ENCODE measurements at places on chromosomes 7 and 10.

GRCh38 chr7:100573691-100574361 is at the start of gene SAP25:
TSS of gene SAP25 (minus strand) at chr7:100573900. CDS start at chr7:100573742, 158 bp downstream.
- no peak for DNase-seq

GRCh38 chr7:100431286-100431735 is 1.7 kb downstream of the MEPCE start:
- no peak for DNase-seq

GRCh38 chr10:48556065-48556464 is 48.8 kb downstream of the ARHGAP22 start:
- no peak for DNase-seq

- DNase-seq = no peak
Measured at GRCh38 chr7:104791080-104791479, 222.9 kb upstream of the KMT2E start.

- no peak for DNase-seq
Measured at GRCh38 chr10:18418541-18419215, 232.7 kb downstream of the NSUN6 start.

DNA sequence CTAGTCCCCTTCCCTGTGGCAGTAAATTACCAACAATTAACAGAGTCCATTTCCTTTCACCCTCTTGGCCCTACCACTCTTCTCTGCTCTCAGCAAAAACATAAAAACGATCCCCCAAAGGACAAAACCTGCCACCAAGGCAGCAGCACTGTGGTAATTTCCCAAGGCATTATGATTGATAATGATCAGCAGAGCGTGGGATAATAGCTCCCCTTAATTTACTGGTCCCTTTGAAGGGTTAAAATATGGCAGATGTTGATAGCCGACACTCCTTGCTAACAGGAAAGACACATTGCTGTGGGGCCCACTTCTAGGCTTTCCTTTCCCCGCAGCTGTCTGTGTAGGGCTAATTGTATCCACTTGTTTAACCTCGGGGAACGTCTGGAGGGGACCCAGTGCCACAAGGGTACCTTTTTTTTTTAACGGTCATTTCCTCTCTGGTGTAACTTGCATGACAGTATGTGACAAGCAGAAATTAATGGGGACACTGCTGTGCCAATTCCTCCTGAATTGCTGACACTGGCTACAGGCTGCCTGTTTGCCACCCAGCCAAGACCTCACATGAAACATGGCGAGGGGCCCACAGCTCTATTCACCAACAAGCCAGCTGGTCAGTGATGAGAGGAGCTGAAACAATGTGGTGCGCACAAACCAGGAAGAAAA is 81.3 kb downstream of the CDK6 start:
- DNase-seq = no peak

GRCh38 chr7:106731646-106732444 is 70.9 kb upstream of the CCDC71L start:
- no peak for DNase-seq

- DNase-seq = no peak
Measured at GRCh38 chr7:240887-241421, 48.6 kb downstream of the FAM20C start.

- DNase-seq = no peak
Measured at GRCh38 chr7:28497009-28497408, 84.7 kb downstream of the CREB5 start.

GRCh38 chr7:22402250-22402649 is 45.3 kb upstream of the RAPGEF5 start:
- DNase-seq = no peak

GRCh38 chr10:127215866-127216265 is 19.5 kb upstream of the INSYN2A start:
- DNase-seq = no peak

GRCh38 chr7:7737674-7738073 is 19.3 kb upstream of the RPA3 start:
- no peak for DNase-seq

GRCh38 chr10:77422491-77423338 is 214.9 kb downstream of the KCNMA1 start:
- no peak for DNase-seq

DNA sequence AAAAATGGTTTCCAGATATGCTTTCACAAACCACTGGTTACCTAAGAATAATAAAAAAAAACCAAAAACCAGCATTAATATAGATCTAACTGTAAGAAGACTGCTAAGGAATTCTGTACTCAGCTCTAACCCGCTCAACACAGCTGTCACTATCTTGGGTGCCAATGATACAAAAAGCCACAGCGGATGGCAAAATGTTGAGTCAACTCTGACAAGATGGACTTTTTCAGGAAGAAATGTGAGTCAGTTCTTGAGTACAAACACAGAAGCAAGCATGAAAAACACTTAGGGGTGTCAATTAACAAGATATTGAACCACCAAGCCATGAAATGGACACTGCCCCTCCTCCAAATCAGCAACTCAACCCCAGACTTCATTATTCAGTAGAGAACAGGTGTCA is 55.0 kb downstream of the CTTNBP2 start:
- no peak for DNase-seq

GRCh38 chr7:3176112-3177000 is 124.7 kb upstream of the SDK1 start:
- no peak for DNase-seq

DNA sequence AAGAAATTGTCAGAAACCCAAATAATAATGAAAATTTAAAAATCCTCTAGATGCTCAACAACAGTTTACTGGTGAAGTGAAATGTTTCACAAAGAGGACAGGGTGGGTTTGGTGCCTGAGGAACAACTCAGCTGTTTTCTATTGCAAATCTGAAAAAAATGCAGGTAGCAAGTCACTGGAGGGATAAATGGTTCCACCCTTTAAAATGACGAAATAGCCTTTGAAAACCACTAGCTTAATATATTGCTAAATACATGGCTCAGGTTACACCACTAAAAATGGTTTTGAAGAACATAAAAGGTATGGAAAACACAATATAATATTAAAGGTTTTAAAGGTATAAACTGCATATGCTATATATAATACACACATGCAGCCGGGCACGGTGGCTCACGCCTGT is 69.5 kb downstream of the LMBR1 start:
- no peak for DNase-seq

DNA sequence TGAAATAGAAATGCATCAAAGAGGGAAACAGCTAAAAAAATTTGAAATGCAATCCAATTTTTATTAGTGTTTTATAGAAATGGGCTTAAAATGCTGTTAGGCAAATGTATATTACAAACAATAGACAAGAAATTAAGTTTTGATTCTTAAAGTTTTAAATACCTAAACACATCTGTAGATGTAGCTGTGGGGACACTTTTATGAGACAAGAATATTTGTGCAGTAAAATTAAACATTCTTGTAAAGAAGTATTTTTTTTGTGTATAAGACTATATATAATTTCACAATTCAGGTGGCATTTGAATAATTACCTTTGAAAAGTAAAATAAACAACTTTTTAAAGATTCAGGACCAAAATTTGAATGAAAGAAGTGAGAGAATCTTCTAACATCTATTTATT is 1015.9 kb downstream of the REEP3 start:
- DNase-seq = no peak

DNA sequence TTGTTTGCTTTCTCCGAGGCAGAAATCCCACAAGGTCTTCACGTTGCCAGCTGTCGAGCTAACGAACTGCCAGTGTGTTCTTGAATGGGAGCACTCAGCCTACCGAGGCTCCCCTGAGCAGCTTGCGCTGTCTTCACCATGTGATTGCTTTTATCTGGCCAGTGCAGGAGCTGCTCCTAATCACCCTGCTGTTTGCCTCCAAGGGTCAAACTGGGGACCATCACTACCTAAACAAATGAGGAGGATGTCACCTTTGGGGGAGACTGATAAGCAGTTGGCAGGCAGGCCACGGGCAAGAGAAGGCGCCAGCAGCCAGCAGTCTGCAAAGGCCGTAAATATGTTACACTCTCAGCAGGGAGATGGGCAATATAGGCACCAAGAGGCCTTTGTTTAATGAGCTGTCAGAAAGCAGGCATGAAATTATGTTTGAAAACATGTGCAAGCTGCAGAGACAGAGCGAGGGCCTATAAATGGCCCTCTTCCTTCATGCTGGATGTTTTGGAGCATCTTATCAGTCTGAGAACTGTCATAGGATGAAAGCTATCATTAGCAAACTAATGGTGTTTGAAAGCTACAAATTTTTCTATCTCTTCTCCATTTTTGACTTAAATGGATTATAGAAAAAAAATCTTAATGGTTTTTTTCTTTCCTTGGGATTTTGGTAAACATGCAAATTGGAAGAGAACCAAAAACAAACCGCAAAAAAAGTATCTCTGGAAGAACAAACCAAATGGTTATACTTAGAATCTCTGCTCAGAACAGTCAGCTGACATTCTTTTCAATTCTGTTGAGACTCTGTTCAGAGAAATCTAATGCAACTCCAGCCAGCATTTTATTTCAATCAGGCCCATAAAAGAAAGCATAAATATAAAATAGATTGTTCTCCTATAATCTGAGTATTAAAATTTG is 267.3 kb upstream of the NPVF start:
- DNase-seq = no peak

- no peak for DNase-seq
Measured at GRCh38 chr10:99393036-99393435, 37.4 kb downstream of the GOT1 start.

DNA sequence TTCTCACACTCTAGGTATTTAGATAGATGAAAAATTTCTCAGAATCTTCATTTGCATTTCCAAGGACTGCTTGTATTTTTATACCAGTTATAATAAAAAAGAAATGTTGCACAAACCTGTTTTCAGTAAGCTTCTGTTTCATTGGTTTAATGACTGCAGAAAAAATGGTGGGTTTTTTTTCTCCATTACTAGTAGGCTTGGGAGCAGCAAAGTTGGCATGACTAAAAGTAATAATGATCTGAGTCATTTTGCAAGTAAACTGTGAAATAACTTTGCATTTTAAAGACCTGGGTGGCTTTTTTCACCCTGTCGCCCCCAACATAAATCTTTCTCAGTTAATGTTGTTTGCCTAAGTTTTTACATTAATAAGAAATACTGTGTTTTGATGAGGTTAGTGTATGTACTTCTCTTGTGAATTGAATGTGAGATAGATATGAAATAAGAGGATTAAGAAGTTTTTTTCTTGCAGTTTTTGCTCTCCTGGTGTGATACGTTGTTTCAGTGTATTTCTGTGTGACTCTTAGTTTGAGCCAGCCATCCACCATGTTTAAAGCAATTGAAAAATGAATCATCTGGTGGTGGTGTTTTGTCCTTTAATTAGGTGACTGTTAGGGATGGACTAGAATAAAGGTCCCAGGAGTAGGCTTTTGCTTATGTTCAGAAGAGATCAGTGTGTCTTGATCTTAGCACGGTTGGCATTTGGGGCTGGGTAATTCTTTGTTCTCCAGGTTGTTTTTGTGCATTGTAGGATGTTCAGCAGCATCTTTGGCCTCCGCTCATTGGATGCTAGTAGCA is 1.8 kb downstream of the GNAI1 start:
- DNase-seq = no peak

Measured in stimulated activated CD8-positive, alpha-beta memory T cell treated with anti-CD3 and anti-CD28 coated beads, Interleukin-4, amount 100 ng/mL, for 1 hour (primary cell).